ENCODE measurements at places on chromosomes 13 and 19. TPM values are rescaled to one million over a fixed set of nuclear protein-coding genes. Genes with fewer than 3 reads are reported as not detected.

The ZNF844 gene
- polyA plus RNA-seq = 3.0 TPM

The NLRP11 gene
- not detected for polyA plus RNA-seq

The COG3 gene
- 18.6 TPM for polyA plus RNA-seq

The ATXN8OS gene
- polyA plus RNA-seq = not detected

The NKPD1 gene
- polyA plus RNA-seq = 0.08 TPM

The ERCC2 gene
- polyA plus RNA-seq = 11.9 TPM

The CEACAM18 gene
- polyA plus RNA-seq = not detected

The ADM5 gene
- 2.5 TPM for polyA plus RNA-seq

The ZNF90 gene
- polyA plus RNA-seq = 3.3 TPM

Measured in lung (tissue), 17 donors.